ENCODE measurements at places on chromosomes 16 and 17.

DNA sequence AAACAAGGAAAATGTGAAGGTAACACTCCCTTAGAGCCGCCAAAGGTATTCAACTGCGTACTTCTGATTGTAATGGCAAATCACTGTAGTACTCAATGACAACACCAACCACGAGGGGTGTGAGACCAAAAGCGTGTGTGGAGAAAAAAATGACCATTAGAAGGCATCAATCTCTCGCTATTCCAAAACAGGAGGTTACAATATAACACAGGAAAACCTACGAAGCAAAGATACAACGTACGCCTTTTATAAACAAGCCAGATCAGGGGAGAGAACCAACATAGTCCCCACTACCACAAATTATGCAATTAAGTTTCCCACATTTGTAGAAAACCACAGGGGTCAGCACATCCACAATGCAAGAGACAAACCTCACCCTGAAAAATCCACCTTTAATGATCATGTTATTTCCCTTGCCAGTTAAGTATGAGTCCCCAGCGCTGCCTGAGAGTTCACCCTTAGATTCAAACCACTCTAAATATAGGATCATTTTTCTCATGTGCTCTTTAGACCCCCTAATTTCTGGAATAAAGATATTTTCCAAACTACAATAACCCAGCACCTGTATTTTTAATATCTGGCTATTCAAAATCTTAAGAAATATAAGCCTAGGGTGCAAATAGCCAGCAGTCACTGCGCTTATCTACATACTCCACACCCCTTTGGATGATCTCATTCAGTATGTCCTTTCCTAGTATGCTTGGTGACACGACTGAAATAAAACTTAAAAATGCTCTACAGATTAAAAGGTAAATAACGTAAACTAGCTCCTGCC is 12.4 kb downstream of the TEX14 start:
- DNase-seq = no peak

DNA sequence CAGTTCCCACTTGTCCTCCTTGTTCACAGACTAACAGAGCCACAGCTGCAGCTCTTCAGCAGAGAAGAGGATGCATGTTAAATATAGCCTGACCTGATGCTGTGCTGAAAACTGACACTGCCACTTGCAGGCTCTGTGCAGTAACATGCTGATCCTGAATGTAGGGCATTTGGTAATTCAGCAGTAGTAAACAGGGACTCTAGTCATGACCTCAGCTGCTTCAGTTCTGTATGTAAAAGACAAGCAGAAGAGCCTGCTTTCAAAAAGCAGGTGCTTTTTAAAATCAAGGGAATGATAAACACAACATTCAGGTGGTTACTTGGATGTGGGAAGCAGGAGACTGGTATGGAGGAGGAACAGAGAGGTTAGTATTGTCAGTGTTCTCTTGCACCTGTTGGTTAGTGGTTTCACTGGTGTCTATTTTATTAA is 33.8 kb downstream of the ESRP2 start:
- DNase-seq = peak; percentile 14

DNA sequence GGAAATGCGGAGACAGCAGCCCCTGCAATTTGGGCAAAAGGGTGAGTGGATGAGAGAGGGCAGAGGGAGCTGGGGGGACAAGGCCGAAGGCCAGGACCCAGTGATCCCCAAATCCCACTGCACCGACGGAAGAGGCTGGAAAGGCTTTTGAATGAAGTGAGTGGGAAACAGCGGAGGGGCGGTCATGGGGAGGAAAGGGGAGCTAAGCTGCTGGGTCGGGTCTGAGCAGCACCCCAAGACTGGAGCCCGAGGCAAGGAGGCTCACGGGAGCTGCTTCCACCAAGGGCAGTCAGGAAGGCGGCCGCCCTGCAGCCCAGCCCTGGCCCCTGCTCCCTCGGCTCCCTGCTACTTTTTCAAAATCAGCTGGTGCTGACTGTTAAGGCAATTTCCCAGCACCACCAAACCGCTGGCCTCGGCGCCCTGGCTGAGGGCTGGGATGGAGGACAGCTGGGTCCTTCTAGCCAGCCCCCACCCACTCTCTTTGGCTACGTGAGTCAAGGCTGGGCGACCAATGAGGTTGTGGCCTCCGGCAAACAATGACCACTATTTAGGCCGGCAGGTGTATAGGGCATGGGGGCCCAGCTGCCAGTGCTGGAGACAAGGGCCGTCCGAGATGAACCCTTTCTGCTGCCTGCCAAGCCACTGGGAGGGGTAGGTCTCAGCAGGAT is 507 bp downstream of the SERPINF1 start:
- DNase-seq = no peak

- DNase-seq = no peak
Measured at GRCh38 chr16:8512941-8513624, 77.2 kb downstream of the TMEM114 start.

- no peak for DNase-seq
Measured at GRCh38 chr16:48232493-48233040, 11.5 kb upstream of the LONP2 start.

GRCh38 chr17:57340160-57340981 is 84.0 kb downstream of the MSI2 start:
- no peak for DNase-seq

- DNase-seq = no peak
Measured at GRCh38 chr16:11892761-11893160, 23.0 kb downstream of the GSPT1 start.

DNA sequence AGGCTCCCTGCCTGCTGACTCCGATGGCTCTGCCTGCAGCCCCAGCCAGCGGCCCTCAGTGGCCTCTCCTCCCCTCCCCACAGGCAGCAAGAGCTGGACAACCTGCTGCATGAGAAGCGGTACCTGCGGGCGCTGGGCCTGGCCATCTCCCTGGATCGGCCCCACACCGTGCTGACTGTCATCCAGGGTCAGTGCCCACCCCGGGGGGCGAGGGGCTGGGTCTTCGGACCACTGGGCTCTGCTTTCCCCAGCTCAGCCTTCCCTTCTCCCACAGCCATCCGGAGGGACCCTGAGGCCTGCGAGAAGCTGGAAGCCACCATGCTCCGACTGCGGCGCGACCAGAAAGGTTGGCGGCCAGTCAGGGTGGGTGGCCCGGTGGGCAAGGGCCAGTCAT is 3.4 kb downstream of the NOXO1 start:
- no peak for DNase-seq

DNA sequence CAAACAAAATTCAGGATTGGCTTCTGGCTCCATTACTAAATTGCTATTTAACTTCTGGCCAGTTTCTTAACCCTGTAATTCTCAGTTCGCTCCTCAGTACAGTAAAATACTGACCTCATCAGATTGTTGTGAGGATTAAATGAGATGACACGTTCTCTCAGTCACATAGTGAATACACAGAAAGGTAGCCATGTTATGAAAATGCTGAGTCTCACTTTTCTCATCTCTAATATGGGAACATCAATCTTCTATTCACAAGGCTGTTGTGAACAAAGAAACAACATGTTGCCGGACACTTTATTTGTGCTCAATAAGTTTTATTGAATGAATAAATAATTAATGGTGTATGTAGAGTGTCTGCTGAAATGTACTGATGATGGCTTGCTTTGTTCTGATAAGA is 924.5 kb upstream of the GOT2 start:
- no peak for DNase-seq

DNA sequence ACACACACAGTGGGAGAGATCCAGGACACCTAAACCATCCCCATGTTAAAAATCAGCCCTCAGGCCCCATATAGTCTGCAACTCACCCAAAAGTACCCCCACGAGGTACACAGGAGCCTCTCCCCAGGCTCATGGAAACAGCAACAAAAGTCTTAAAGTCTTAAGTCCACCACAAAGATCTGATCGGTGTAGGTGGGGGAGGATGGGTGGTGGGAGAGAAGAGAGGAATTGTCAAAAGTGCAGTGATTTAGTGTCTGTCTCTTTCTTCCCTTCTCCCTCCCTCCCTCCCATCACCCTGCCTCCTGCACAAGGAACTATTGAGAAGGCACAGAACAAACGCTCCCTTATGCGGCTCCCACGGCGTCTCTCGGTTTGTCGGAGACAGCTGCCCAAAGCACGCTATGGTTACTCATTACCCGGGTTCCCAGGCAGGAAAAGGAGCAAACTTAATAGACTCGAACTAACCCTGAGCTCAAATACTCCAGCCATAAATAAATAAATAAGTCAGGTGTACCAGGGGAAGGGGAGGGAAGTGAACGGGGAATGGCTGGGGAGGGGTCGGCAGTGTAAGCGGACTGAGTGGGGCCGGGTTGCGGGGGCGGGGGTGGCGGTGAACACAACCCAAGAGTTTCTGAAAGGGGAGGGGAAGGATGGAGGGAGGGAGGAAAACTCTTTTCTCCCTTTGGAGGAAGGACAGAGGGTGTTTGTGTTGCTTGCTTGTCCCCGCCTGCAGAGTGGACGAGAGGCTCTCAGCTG is 477.4 kb downstream of the SLC39A11 start:
- peak; percentile 92 for DNase-seq

DNA sequence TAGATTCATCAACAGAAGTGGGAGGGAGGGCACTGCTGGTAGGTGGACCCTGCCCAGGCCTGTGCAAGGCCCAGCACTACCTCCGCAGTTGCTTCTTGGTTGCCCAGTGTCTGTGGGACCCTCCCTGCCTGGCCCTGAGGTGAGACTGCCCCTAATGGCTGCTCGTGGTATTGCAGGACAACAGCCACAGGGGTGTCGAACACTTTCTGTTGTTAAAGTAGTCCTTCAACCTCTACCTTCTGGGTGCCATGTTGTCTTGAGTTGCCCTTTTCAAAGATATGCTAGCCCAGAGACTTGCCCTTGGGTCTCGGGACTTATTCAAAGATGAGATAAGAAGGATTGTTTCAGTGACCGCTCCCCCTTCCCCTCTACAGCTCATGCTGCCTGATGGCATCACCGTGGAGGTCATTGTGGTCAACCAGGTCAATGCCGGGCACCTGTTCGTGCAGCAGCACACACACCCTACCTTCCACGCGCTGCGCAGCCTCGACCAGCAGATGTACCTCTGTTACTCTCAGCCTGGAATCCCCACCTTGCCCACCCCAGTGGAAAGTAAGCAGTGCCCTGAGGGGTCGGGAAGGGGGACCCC is 29.1 kb downstream of the AKAP1 start:
- DNase-seq = peak; percentile 51

- DNase-seq = no peak
Measured at GRCh38 chr16:23107936-23108335, 41.3 kb downstream of the USP31 start.

DNA sequence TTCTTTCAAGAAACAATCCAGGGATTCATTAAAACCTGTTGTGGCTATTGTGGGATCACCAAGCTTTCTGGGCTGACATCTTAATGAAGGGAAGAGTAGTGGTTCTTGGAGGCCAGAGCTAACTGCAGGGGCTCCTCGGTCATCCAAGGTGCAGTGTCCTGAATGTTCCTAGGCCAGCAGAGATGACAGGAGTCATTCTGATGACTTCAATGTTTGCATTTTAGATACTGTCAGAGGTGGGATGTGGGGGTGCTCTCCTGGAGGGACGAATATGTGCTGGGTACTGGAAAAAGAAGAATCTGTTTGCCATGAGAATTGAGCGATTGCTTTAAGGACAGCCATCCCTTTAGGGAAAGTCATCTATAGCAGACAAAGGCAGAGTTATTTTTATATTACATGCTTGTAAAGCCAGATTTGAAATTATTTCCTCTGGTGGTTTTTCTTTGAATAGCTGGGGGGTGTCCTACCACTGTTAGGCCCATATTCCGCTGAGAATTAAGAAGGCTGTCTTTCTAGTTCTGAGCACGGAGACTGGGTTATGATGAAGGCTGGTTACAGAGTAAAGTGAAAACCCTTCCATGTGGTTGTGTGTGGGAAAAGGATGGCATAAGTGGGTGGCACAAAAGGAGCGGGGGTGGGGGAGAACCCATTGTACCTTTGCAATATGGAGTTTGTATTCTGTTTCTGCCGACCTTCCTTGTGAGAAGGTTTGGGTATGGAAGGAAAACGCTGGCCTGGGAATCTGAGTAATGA is 7.4 kb downstream of the HLF start:
- DNase-seq = no peak
